Left lung (tissue), 14 donors: ENCODE measurements at places on chromosomes 16 and 17. TPM values are rescaled to one million over a fixed set of nuclear protein-coding genes. Genes with fewer than 3 reads are reported as not detected.

- peak; percentile 92 for DNase-seq
Observed at GRCh38 chr17:14308965-14309879, 8.3 kb downstream of the HS3ST3B1 start.

GRCh38 chr16:79316004-79316458 lies 284.5 kb downstream of the MAF start:
- no peak for DNase-seq

DNA sequence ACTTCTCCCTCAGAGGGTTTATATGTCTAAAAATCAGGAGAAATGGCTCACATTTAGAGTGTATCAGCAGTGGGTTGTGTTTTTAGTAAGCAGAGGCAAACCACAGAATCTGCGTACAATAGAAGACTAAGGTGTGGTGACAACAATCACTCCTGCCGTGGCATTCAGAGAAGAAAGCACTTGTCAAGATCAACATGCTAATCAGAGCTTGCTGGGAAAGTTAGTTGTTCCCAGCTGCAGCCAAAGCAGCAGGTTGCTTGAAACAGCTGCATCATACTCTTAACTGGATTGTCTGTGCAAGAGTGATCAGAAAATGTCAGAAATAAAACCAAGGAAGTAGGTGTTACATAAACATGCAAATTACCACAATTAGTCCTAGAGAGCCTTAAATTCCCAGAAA lies 616.4 kb downstream of the CDH8 start:
- DNase-seq, result no peak

The WFIKKN2 gene
- not detected for total RNA-seq

DNA sequence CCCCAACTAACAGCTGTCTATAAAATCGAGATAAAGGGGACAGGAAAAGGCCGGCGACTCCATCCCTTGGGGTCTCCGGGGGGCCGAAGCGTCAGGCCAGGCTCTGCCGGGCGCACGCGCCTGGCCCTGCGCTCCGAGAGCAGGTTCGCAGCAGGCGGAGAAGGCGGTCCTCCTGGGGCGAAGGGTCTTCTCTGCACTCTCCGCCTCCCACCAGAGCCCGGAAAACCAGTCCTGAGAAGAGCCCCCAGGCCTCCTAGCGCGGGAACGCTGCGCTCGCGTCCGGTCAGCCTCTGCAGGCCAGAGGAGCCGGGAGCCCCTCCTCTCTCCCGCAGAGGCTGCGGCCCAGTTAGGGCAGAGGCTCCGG lies 5.1 kb downstream of the FOXF1 start:
- no peak for DNase-seq

DNA sequence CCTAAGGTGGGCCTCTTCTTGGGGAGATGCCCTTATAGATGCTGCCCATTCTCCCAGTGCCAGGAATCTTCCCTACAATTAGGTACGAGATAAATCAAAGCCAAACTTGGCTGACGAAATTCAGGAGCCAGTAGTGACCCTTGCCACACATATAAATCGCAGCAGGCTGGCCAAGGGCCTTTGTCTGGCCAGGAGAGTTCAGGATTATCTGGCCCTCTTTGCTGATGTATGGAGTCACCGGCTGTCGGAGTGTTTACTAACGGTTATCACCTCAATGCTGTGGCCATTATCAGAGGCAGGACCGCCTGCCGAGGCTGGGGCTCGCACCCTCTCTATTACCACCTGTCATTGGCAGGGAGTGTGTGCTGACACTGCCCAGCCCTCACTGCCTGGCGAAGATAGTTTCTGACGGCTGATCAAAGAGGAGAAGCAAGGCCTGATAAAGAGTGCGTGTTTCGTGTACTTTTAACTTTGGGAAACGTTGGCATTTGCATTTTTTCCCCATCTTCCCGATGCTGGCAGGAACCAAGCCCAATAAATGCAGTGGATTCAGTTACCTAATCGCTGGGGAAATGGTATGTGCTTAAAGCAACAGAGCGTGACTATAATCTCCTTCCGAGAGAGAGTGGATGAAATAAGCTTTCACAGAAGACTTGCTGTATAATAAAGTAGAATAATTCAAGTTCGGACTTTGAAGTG lies 32.8 kb upstream of the TBX2 start:
- no peak for DNase-seq

GRCh38 chr16:29231244-29231643 lies 175.3 kb downstream of the NPIPB11 start:
- DNase-seq, result no peak

- no peak for DNase-seq
Observed at GRCh38 chr16:11708421-11708820, 34.2 kb downstream of the TXNDC11 start.

DNA sequence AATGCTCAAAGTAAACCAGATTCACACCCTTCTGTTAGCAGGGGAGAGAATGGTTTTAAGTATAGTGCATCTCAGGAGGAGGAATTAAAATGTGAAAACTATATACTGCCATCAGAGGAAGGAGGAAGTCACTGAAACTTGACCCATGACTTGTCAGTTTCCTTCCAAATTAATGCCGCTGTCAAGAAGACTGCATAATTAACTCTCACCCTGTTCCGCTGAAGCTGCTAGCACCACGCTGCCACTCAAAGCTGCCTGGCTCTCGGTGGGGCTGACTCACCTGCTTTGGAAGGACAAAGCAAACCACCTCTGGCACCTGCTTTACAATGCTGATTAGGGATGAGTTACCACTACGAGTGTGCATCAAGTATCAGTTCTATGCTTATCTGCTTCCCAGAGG lies 37.8 kb upstream of the ULK2 start:
- DNase-seq, result no peak

The ZNF263 gene
- 18.9 TPM for total RNA-seq

DNA sequence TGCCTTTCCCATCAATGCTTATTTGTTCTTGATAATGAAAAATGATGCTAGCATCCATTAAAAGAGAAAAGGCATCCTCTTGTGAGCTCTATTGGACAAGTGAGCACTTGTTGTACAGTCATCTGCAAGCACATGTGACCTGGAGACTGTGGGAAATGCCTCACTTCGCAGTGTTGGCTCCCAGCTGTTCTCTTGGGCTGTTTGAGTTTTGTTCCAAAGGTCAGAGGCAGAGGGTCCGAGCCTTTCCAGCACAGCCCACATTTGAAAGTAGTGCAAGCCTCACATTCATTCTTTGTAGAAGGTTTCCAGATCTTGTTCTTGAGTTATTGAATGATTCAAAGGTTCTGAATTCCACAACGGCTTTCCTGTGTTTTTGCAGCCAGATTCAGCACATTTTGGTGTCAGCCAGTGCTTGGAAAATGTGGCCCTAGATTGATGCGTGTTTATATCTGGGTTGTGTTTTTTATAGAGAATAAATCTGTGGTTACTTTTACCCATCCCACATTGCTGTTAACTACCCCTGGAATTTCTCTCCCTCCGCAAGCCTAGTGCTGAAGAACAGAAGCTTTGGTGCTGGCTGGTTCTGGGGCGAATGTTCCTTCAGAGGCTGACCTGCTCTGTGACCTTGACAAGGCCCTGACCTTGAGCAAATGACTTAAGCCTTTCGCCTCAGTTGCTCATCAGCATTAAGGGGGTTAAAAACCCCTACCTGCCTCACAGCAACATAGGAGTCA lies 49.8 kb downstream of the CDH1 start:
- DNase-seq, result no peak

The SRL gene
- 1.9 TPM for total RNA-seq

The ITGA2B gene
- total RNA-seq, result 6.7 TPM

The SLC46A1 gene
- total RNA-seq, result 23.7 TPM

GRCh38 chr16:23031508-23032098 lies 117.6 kb downstream of the USP31 start:
- no peak for DNase-seq

The TAX1BP3 gene
- 194 TPM for total RNA-seq

The AIPL1 gene
- not detected for total RNA-seq

The CTRB2 gene
- not detected for total RNA-seq

The MFSD6L gene
- total RNA-seq, result 1.6 TPM

GRCh38 chr17:46053911-46054534 lies 55.0 kb downstream of the STH start:
- no peak for DNase-seq

- peak; percentile 91 for DNase-seq
Observed at GRCh38 chr17:2398655-2399571, 1.9 kb downstream of the MNT start.

GRCh38 chr17:32672711-32673110 lies 185.9 kb downstream of the CDK5R1 start:
- DNase-seq, result peak; percentile 76

- no peak for DNase-seq
Observed at GRCh38 chr17:74970395-74970794, 2.2 kb downstream of the HID1 start.

The SHBG gene
- total RNA-seq, result not detected

DNA sequence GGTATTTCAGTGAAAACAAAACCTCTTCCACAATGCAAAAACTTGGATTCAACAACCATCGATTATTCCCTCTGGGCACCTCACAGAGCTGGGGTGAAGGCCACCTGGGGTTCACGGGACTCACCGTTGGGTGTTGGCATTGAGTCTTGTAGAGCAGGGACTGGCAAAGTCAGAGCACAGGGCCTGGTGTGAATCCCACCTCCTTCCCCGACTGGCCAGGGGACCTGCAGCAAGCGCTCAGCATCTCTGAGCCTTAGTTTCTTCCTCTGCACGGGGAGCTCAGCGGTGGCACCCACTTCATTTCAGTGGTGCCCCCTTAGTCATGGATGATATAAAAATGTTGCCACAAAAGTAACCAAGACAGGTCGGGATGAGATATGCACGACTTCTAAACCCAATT lies 100.4 kb downstream of the METRNL start:
- DNase-seq, result no peak

The SALL1 gene
- total RNA-seq, result not detected

DNA sequence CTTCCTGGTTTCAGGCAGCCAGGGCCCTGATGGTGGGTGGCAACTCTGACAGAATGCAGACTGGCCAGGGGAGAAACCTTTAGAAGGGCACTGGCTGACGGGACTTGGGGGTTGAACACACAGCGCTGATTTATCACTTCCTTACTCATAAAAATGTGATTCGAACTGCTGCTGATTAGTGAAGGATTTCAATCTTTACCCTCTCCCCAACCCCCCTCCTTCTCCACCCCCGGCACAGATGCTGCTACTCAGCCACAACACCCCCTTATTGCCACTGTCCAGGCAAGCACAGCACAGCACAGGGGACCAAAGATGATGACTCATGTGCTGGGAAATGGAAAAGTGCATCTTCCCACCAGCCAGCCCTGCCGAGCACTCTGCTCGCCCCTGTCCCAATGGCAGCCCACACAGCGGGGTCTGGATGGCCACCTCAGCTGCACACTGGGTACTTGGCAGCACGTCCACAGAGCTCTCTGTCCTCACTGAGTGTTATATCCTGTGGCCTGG lies 70.1 kb downstream of the SMG6 start:
- no peak for DNase-seq

The HGS gene
- 94.6 TPM for total RNA-seq

The GPRC5B gene
- 10.3 TPM for total RNA-seq

The HOXB5 gene
- total RNA-seq, result 3.3 TPM
